Activated CD4-positive, alpha-beta T cell treated with anti-CD3 and anti-CD28 coated beads, Interleukin-2, amount 50 U/mL, for 4 hours (primary cell): ENCODE measurements at places on chromosomes 5 and 9.
A peak's percentile ranks its signal among the peaks of the same experiment; 100 is the strongest.

DNA sequence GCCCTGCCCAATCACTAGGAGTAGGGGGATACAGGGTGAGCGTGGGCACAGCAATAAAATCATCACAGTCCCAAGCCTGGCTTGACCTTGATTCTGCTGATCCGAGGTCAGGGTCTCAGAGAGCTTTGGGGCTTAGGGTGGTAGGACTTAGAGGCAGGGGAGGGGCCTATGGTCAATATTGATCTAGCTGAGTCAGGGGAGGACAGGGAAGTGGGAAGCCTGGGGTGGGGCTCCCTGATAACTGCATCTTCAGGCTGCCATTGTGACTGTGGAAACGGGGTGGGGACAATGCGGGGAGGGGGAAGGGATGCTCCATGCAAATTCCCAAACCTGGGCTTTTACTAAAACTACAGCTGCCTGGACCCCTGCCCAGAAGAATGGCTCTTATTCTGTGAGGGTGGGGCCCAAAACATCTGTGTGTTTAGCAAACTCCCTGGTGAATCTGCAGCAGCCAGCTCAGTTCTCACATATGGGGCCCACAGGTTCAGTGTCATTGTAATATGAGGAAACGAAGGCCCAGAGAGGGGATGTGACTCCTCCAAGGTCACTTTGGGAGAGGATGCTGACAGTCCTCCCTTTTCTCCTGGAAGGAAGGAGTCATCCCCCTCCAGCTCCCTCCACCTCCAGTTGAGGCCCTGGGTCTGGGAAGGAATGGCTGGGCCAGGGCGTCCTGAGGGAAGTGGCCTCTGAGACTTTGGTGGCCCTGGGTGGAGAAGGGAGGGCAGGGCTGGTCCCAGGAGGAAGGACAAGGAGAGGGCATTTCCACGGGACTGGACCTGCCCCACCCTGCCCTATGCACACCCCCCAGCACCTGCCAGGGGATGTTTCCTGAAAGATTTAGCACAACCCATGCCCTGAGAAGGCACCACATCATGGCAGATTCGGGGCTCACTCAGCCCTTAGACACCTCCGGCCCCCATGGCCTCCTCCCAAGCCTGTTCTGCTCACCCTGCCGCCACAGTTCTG lies 26.4 kb downstream of the SLC6A7 start:
- DNase-seq = no peak

DNA sequence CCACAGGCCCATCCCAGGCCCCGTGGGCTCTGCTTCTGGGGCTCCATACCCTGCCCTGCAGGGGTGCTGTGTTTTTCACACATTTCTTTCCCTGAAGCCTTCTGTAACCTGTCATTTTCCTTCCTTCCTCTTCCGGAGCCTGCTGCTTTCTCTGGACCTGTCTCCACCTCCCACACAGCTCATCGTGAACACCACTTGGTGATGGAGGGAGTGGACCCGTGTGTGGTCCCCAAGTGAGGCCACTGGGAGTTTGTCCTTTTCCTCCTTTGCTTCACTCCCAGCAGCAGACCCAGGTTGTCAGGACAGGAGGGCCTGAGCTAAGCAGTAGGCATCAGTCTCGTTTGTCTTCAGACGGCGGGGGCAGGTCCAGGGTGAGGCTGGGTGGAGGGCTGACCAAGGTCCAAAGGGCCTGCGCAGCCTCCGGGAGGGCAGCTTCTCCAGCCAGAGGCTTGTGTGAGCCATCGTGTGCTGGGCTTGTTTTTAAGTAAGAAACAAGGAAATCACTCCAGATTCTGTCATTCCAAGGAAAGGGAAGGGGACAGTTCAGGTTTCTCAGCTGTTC lies 5.8 kb upstream of the POMT1 start:
- DNase-seq = no peak

- no peak for DNase-seq
These were observed 65.2 kb upstream of the SPIN1 start for GRCh38 chr9:88322906-88323566.

DNA sequence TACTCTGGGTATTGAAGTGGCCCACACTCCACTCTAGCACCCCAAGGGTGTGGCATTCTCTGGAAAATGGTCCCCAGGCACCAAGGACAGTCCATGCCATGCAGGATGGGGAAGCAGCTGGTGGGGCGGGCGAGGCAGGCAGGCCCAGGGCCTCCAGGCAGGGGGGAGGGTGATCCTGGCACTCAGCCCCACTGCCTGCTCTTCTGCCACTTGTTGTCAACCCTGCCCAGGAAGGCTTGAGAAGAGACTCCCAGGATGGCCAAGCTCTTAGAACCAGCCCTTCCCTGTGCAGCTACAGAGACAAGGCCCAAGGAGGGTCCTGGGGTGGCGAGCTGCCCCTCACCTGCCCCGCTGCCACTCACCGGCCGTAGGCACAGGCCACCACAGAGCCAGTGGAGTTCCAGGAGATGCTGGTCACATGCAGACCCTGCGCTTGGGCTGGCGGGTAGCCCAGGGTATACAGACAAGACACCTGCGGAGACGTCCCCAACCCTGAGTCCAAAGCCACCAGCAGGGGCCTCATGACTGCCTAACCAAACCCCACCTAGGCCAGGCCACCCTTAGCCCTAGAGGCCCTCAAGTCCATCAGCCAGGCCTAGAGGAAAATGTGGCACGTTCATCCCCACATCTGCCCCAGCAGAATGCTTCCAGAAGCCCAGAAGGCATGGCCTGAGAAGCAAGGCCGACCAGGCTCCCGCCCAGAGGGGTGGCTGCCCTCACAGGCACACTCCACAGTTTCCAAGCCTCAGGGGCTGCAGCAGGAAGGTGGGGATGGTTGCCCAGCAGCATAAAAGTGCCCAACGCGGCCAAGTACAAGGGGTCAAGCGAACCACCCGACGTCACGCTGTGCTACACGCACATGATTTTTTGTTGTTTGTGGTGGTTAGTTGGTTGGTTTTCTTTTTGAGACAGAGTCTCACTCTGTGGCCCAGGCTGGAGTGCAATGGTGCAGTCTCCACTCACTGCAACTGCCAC lies 19.8 kb downstream of the DYNC2I2 start:
- DNase-seq = no peak

- DNase-seq = no peak
These were observed 998.9 kb downstream of the TLE1 start for GRCh38 chr9:80690349-80690939.

DNA sequence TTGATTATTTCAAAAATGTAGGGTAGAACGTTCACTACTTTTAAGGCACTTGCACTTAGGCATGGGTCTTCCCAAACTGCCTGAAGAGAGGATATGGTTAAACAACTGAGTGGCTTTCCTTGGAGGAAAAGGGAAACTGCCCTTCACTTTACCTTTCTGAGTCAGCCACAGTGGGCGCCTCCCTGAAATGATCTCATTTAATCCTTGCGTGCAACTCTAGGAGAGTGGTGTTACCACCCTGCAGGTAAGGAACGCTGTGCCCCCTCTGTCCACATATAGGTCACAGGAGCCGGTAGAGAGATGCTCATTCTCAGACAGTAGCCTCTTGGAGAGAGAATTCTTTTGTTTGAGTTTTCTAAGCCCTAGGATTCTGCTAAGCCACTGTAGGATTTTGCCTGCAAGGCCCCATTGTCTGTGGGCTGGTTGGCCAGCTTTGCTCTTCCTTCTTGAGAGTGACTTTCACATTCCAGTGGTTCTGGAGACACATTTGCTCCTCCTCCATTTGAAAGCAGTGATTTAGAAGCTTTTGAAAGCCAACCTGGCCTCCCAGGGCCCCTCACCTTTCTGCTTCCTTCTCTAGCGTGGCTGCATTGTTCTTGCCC lies 110.3 kb upstream of the CTSL start:
- DNase-seq = no peak

DNA sequence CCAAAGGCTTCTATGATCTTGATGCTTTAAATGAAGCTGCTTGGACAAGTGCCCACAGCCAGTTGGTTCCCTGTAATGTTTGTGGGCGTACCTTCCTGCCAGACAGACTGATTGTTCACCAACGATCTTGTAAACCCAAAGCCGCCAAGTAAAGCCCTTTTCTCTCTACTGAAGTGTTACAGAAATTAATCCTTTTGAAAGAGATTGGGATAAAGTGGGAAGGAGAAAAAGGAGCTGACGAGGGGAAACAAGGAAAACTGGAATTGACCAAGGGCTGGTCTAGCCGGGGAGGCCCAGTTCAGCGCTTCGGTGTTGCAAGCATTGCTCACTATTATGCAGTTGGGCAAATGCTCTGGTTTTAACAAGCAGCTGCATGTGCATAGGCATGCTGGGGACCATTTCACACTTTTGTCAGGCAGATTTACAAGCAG lies 53.2 kb downstream of the ZNF474 start:
- DNase-seq = no peak

DNA sequence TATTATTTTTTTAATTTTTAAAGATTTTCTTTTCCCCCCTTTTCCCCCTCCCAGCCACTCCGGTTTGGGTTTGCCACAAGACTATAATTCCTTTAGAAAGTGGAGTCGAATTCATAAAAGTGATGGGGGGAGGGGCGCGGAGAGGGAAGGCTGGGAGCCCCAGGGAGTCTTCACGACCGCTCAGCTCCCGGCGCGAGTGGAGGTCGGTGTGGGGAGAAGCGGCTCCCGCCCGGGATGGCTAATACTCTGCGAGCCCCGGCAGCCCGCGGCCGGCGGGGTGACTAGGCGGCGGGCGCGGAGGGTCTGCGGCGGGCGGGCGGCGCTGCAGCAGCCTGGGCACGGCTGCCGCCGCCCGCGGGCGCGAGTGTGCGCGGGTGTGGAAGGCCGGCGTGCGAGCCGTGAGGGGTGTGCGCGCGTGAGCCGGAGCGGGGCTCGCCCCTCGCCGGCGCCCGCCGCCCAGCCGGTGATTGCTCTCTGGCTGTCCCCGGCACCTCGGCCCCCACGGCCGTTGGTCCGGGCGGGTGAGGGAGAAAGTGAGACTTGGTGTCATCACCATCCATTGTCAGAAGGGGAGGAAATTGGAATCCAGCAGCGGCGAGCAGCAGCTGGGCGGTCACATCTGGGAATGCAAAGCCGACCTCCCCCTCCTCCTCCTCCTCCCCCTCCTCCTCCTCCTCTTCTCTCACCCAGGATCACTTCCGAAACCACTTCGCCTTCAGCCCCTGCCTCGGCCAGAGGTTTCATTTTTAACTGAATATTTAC lies at the start of gene PARP8:
TSS of gene PARP8 (plus strand) at position 377 of the 762 bp plus-strand sequence. CDS start 459 bp downstream, outside the sequence.
- DNase-seq = peak; percentile 30

- no peak for DNase-seq
These were observed 65.3 kb downstream of the MARCHF3 start for GRCh38 chr5:126965061-126965475.

DNA sequence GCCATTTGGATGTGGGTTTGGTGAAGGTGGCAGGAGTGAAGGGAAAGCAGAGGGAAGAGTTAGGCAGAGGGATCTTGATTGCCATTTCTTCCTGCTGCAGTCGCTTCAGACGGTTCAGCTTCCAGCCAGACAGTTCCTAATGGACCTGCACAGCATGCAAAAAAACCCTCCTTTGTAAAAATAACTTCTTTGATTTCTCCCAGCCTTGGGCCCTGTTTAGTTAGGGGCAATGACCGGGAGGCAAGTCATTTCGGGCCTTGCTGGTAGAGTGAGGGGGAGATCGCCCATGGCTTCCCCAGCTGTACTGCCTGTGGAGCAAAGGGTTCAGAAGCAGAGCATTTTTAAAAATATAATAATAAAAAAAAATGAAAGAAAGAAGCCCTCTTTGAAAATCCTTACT lies 67.2 kb upstream of the TLE1 start:
- DNase-seq = no peak

DNA sequence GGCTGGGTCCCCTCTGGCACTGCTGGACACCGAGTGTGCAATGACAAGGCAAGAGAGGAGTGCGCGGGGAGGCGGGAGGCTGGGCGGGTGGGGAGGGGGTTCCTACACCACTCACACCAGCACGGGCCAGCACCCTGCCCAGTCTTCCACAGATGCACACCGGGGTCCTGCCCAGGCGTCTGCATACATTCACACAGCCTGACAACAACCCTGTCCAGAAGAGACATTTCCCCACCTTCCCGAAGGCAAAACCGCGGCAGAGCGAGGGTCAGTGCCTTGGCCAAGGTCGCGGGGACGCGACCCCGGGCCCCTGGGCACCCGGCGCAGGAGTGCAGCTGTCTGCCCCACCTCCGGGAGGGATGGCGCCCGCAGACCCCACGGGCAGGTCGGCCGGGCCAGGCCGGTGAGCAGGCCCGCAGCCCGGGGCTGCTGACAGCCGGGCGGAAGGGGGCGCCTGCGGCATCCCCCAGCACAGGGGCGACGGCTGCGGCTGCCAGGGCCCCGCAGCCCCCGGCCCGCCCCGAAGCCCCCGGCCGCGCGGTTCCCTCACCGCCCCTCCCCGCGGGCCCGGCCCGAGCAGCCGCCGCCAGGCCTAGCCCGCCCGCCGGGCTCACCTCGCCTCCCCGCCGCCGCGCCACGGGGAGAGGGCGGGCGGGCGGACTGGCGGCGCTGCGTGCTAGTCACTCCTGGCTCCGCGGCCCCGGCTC lies 496 bp downstream of the MAPK9 start:
- no peak for DNase-seq

GRCh38 chr5:172150514-172151425 lies 37.3 kb downstream of the STK10 start:
- DNase-seq = no peak

- no peak for DNase-seq
These were observed 104.8 kb upstream of the TBC1D2 start for GRCh38 chr9:98360176-98360708.

DNA sequence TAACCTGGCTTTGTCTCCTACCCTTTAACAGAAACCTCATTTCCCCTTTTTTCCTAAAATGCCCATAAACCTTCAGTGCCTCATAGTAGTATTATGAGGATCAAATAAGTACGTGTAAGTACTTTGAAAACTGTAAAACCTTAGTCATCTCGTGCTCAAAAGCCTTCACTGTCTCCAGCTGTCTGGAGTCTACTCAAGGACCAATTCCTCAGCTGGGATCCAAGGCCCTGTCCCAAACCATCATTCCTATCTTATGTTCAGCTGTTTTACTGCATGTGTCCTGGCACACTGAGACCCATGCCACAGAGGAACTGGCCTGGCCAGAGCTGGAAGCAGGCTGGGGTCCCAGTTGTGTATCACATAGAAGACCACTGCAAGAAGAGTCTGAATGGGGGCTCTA lies 15.9 kb downstream of the ADAMTSL1 start:
- no peak for DNase-seq

- no peak for DNase-seq
These were observed 69.7 kb upstream of the ADCY2 start for GRCh38 chr5:7325975-7326913.

GRCh38 chr5:68708156-68708841 lies 385.5 kb upstream of the SLC30A5 start:
- DNase-seq = no peak

DNA sequence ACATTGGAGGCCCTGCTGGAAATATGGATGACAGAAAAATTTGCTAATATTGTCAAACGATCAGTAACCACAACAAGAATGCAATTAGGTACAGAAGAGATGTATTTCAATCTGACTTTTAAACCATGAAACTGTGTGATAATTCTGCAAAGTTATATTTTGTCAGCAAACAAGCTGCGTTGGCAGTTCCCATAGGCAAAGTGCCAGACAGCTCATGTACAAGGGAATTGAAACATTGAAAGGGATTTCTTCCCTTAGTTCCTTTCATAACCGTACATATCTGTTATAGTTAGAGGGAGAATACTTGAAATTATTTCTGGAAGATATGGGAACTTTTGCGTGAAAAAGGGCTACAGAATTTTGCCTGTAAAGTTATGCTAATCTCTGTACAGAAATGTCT lies 419.4 kb upstream of the PTGER4 start:
- DNase-seq = no peak

- DNase-seq = peak; percentile 51
These were observed 5.8 kb upstream of the ST6GALNAC6 start for GRCh38 chr9:127905004-127905728.
